Glutamatergic neuron (in vitro differentiated cells): ENCODE measurements at places on chromosomes 16 and 17. TPM values are rescaled to one million over a fixed set of nuclear protein-coding genes. Genes with fewer than 3 reads are reported as not detected.

- DNase-seq: no peak
Measured at GRCh38 chr17:63151941-63152523, 186.0 kb downstream of the TANC2 start.

DNA sequence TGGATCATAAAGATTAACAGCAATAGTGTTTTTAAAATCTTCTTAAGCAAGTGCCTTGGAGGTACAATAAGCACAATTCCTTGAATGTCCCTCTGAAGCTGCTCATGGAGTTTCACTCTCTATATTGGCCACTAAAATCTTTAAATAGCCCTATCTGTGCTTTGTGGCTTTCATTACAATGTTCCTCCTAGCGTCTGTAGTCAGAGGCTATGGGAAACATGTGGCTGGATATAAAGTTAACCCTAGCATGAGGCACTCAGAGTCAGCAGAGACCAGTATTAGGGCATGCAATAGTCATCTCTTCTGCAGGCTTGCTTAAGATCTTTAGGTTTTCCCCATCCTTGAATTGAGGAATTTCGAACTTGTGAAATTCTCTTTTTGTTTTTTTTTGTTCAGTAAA, 668.2 kb downstream of the CDH11 start:
- no peak for DNase-seq

DNA sequence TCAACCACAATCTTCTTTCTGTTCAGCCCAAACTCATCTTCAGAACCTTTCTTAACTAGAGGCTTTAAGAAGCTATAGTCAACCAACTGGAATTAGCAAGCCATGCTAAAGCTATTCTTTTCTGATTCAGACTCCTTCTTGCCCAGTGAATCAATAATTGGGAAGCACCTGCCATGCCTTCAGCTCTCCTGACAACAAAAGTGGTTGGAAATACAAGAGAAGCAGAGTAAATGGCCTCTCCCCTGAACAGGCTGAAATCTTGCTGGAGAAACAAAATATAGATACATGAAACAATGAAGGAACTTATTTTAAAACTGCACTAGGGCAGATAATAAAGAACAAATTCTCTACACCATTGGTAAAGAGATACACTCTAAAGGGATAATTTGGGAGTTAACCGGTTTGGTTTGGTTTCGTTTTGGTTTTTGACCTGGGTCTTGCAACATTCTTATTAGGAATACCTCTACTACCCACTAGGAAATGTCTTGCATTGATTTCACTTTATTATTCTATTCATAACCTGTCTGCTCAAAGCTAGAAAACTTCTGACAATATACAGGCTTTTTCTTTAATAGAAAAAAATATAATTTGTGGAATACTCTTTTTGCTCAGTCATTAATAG, 173.6 kb upstream of the DYNLRB2 start:
- DNase-seq: no peak

DNA sequence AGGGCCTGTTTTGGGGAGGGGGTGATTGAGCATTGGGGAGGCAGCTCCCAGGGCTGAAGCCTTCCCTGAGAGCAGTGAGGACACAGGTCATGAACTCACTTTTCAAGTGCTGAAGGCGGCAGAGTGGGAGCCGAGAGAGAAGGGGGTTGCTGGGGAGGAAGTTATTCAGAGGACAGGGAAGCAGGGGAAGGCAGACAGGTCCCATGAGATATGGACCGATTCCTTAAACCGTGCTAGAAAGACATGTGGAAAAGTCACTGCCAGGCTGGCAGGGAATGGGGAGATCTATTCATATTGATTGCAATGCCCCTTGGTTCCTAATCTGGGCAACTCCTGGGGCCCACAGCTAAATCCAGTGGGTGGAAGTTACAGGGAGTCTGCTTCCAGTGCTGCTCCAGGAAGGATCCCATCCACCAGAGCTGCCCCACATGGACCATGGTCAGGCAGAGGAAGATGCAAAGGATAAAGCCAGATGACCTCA, 1.1 kb downstream of the CCL4 start:
- no peak for DNase-seq

GRCh38 chr17:73561111-73561510, 83.1 kb downstream of the SDK2 start:
- DNase-seq: no peak

DNA sequence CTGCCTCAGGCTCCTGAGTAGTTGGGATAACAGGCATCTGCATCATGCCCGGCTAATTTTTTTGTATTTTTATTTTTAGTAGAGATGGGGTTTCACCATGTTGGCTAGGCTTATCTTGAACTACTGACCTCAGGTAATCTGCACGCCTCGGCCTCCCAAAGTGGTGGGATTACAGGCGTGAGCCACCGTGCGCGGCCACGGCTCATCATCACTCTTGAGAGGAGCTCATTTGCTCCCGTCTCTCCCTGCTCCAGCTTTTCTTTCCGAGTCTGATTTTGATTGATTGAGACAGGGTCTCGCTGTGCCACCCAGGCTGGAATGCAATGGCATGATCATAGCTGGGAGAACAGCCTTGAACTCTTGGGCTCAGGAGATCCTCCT, 12.6 kb downstream of the PGS1 start:
- DNase-seq: no peak

DNA sequence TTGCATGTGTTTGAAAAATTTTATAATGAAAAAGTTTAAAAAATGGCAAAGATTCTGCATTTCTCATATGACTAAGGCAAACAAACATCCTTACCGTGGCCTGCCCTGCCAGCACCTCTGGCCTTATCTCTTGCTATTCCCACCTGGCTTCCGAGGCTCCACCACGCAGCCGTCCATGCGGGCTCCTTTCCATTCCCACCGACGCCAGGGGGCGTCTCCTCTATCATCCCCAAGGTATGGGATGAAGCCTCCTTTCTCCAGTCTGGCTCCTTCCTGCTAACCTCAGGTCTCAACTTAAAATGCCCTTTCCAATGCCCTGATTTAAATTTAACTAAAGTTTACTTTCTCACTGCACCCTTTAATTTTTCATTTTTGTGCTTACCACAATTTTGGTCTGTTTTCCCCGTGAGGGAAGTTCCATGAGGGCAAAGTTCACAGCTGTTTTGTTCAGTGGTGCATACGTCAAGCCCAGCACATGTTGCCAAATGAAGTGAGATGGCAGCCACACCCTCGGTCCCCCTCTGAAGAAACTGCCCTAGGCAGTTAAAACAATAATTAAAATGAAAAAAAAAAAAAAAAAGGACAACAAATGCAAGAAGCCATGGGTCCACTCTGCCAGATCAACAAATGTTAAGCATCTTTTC, 13.3 kb upstream of the SDK2 start:
- peak; percentile 81 for DNase-seq

DNA sequence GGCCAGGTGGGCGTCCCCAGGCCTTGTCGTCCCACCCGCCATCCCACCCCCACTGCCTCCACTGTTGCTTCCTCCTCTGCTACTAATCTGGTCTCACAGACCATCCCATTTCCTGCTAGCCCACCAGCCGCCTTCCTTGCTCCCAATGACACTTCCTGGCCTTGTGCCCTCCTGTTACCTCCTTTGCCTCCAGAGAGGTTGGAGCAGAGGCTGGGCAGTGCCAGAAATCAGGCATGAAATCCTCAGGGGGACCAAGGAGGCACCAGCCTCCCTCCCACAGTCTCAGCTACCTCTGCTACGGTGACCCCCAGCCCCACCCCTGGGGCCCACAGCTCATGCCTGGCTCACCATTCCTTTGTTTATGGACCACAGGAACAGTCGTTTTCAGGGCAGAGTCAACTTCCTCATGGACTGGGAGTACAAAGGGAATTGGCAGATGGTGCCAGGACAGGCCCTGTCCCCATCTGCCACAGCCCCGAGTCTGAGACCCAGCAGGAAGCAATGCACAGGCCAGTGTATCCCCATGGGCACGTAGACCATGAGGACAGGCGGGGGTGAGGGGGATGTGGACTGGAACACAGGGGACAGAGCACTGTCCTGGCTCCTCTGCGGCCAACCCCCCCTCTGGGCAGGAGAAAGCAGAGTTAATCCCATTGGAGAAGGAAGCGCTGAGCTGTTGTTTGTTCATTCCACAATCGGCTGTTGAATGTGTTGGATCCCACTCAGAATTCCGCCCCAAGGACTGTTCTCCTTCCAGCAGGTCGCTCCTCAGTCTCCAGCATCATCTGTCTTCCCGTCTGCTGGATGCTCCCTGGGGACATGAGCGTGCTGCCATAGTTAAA, 2.2 kb upstream of the CDH5 start:
- peak; percentile 88 for DNase-seq

DNA sequence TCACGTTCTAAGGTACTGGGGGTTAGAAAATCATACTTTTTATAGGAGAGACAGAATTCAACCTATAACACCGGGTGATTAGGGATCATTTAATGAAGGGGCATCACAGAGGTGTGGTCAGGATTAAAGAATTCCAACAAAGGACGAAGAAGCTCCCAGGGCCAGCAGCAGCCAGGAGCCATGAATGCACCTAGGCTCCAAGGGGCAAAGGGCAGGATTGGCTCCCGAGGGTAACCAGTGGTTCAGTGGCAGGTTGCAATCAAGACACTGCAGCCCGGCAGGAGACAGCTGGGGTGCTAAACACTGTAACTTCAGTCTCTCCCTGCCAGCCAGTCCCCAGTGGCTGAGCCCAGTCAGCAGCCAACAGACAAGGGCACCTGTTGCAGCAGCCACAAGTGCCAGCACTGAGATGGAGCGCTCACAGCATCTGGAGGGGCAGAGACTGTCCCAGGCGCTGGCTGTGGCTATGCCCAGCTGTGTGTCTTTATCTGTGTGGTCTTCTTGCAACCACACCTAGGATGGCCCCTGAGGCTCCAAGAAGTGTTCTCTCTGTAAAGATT, 23.9 kb downstream of the DHRS7C start:
- DNase-seq: no peak

DNA sequence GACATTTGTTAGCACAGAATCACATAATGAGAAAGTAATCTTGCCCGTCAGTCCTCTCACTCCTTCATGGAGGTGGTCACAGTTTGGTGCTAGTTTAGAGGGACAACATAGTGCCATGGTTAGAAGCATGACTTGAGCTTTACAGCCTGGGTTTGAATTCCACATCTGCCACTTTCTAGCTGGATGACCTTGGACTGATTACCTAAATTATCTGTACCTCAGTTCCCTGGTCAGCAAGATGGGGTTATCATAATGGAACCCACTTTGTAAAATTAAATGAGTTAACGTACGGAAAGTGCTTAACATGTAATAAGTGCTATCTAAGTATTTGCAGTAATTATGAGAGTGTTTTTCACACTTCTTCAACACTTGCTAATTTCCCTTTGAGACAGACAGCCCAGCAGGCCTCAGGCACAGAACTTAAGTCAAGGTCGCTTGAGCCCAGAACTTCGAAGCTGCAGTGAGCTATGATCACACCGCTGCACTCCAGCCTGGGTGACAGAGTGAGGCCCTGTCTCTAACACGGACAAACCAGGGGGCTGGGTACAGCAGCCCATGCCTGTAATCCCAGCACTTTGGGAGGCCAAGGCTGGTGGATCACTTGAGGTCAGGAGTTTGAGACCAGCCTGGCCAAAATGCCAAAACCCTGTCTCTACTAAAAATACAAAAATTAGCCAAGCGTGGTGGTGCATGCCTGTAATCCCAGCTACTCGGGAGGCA, 7.1 kb downstream of the VWA3A start:
- no peak for DNase-seq

- DNase-seq: no peak
Measured at GRCh38 chr17:75064460-75064859, 17.4 kb downstream of the KCTD2 start.

DNA sequence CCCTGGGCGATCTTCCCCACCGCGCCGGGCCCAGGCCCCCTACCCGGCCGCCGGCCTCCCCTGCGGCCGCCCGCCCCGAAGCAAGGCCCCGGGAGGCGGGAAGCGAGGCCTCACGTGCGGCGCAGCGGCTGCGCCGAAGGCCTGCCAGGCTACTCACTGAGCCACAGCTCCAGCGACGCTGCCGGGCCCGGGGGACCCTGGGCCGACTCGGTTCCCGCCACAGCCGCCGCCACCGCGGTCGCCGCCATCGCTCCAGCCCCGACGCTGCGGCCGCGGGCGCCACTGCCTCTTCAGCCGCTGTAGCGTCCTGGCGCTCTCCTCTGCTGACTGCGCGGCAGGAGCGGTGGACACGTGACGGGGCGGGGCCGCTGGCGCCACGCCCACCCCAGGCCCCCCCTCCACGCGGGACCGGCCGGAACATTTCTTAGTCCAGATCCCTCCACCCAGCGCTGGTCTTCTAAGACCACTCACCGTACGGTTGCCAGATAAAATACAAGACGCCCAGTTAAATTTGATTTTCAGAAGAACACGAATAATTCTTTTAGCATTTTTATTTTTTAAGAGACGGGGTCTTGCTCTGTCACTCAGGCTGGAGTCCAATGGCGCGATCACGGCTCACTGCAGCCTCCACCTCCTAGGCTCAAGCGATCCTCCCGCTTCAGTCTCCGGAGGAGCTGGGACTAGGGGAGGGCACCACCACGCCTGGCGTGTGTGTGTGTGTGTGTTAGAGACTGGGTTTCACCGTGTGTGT, at the start of gene GGA2:
Gene GGA2, minus strand, starts transcription at position 331 of the 751 bp plus-strand sequence. Its CDS starts 83 bp downstream, at position 248.
- DNase-seq: peak; percentile 83

DNA sequence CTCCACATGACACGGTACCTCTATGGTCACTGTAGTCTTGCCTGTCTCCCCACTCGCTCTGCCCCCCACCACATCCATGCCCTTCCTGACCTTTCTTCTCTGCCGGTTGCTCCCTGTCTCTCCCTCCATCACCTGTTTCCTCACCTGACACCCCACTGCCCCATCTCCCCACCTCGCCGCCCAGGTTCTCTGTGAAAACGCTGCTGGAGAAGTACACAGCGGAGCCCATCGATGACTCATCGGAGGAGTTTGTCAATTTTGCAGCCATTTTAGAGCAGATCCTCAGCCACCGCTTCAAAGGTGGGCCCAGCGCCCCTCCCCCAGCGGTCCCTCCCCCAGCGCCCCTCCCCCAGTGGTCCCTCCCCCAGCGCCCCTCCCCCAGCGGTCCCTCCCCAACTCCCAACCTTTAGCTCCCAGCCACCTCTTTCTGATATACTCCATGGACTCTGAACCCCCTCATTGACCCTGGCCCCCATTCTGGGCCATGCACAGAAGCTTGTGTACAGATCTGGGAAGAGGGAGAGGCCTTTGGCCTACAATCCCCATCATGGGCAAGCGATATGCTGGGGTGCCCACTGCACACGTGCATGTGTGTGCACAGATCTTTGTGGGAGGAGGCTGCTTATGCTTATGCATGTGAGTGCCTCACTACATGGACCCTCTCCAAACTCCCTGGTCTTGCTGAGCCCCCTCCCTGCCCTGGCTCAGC, 4.1 kb downstream of the RUNDC3A start:
- no peak for DNase-seq

DNA sequence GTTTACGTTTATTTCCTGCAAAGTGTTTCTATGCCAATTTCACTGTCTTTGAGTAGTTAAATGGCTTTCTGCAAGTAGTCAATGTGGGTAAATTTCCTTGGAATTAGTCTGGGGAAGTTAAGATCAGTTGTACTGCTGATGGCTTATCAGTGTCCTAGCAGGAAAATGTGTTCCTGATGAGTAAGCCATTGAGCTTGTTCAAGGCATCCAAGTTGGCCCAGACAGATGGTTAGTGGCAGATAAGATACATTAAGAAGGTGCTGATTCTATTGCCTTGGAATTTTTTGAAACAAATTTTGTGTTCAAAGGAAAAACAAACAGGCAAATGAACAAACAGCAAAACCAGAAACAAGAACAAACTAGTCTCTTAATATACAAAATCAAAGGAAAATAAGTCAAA, 258.4 kb downstream of the MAP2K6 start:
- no peak for DNase-seq

NECAB2 gene
- 112 TPM for total RNA-seq

CDRT15L2 gene
- total RNA-seq: not detected

PPL gene
- total RNA-seq: 4.7 TPM

CLEC18A gene
- 2.5 TPM for total RNA-seq
